ENCODE measurements at places on chromosomes 2 and 18. TPM values are rescaled to one million over a fixed set of nuclear protein-coding genes. Genes with fewer than 3 reads are reported as not detected.

DNA sequence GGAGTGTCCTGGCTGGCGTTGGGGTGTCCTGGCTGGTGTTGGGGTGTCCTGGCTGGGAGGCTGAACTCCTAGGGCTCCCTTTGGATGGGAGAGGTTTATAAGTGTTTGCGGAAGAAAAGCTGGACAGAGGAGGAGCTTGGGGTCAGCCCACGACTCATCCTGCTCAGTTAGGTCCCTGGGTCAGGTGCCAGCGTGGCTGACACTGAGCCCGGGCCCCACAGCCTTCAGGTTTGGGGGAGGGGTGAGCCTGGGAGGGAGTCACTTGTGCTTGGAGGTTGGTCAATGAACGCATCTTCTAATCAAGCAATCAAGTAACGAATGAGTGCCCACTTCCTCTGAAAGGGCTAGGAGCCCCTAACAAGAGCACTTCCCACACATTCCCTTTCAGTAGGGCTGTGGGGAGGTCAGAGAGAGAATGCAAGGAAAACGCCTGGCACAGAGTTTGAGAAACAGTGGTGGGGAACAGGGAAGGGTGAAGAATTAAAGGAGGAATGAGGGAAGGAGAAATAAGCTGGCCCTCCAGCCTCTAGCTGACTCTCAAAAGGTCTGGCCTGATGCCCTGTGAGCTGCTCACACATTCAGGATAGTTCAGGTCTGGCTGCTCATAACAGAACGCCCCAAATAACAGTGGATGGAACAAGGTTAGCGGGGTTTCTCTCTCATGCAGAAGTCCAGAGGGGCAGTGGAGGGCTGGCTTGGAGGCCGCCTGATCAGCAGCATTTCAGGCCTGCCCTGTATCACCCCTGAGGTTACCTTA lies 670 bp downstream of the KCNIP3 start:
- DNase-seq, result no peak

DNA sequence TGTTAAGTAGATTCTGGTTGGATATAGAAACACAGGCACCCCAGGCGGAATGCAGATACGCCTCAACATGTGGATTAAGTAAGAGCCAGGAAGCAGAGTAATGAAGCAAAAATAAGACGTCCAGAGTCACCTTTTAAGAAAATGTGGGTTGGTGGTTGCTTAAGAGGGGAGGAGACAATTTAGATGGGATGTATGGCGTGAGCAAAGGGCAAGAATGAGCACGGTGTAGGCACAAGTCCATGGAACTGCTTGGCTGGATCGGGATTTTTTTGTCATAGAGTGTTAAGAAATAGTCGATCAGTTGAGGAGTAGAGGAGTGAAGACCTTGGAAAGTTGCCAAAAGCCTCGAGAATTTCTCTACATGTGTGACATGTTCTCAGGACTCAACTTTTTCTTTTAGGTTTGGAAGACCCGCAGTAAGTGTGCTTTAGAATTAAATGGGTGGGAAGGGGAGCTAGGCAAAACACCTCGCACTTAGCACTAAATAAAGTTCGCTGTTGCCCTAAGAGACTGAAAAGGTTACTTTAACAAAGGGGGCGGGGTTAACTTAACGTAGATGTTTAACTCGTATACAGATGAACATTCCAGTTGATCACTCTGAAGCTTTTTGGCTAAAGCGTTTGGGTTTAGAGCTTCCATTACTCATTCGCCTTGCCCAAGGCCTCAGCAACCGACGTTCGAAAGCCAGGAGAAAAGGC lies 716 bp upstream of the SLC39A10 start:
- DNase-seq, result no peak

DNA sequence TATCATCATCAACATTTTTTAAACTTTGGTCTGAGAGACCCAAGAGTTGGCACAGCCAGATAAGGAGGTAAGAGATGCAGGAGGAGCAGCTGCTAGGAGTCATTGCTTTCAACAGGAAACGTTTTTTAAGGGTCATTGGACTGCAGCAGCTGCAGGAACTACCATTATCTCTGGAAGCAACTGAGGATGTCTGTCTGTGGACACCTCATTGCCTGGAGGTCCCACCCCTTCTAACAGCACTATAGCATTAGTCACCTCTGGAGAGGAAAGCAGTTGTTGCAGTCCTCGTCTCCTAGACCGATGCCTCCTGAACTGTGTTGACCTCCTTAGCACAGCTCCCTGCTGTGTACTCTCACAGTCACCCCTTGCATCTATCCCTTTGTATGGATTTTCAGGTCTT lies 21.5 kb upstream of the FSHR start:
- no peak for DNase-seq

GRCh38 chr2:16773080-16773713 lies 107.6 kb upstream of the CYRIA start:
- peak; percentile 62 for DNase-seq

DNA sequence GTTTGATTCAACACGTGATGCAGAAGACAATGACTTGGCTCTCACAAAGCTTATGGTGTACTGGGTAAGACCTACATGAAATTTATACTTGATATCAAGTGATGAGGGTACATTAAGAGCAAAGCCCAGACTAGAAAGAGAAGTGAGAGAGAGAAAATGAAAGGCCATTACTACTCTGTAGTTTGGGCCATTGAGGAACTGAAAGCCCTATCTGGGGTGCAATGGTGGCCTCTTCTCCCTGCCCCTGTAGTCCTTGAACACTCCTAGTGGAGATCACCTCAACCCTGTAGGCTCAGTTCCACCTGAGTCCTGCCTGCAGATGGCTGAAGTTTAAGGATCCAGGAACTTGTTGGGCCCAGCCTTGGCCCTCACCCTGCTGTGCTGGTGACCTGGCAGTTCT lies 569.8 kb upstream of the MEX3C start:
- DNase-seq, result no peak

DNA sequence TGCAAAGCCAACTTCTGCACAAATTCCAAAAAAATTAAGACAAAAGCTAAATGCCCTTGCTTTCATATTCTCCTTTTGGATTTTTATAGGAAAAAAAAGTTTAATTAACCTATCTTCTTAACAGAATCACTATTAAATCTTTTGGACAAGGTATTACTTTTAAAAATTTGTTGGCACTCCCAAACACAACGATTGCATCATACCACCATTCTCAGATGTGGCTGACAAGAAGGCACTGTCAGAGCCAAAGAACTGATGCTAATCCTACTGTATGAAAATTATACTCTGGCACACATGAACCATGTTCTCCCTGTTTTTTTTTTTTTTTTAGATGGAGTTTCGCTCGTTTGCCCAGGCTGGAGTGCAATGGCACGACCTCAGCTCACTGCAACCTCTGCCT lies 58.4 kb downstream of the NOL10 start:
- no peak for DNase-seq

- no peak for DNase-seq
Observed at GRCh38 chr2:225030203-225030602, 12.1 kb downstream of the DOCK10 start.

- DNase-seq, result no peak
Observed at GRCh38 chr2:108965540-108966289, 23.3 kb downstream of the EDAR start.

DNA sequence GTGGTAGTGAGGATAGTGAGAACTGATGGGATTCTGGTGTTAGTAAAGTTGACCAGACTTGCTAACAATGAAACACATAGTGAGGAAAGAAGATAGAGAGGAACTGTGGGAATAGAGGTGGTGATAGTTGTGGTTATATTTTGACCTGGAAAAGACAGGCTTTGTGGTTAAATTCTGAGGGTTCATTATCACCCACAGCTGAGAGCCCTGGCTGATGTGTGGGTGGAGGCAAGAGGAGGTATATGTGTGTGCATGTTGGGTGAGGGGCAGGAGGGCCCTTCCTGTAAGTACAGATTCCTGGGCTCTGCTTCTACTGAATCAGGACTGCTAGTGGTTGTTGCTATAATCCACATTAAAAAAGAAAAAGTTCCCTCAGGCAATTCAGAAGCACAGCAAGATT lies 26.2 kb upstream of the TMEM163 start:
- no peak for DNase-seq

DNA sequence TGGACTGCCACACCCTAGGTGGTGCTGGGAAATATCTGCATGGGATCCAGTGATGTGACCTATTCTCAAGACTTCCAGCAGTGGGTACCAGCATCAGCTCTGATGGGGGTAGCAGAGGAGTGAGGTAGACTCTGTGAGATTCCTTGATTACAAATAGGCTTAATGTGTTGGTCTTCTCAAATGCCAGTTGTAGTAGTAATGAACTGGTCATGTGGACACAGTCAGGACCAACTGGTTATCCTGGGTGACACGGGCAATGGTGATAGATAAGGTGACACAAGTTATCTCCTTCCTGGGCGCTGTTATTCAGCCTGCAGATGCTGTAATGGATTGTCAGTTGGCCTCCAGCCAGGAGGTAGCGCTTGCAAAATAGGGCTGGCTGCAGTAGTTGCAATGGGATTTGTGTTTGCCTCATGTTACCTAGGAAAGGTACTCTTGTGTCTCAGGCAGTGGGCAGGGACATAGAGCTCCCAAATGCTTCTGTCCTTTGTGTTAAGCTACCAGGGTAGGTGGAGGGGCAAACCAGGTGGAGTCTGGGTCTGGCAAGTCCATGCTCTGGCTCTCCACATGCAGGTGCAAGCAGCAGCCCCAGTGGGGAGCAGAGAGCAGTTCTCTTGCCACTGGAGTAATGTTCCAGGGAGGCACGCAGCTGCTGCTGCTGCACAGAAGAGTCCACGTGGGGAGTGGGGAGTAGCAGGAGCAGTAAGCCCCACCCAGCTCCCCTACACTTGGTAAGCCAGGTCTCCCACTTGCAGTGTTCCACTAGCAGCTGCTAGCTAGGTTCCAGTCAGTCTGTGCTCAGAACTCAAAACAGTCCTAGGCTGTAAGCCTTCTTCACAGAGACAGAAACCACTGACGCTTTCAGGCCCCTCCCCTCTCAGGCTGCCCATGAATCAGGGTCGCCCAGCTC lies 505.4 kb upstream of the DDX18 start:
- DNase-seq, result no peak

- no peak for DNase-seq
Observed at GRCh38 chr2:219362072-219362471, 25.6 kb downstream of the DNPEP start.

DNA sequence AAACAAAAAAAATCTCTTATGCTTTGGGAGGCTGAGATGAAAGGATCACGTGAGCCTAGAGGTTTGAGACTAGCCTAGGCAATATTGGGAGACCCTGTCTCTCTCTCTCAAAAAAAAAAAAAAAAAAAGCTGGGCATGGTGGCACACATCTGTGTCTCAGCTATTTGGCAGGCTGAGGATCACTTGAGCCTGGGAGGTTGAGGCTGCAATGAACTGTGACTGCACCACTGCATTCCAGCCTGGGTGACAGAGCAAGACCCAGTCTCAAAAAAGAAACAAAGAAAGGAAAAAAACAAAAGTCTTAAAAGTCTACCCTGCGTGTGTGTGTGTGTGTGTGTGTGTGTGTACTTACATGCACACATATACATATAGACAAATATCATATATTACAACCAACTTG lies 25.3 kb upstream of the OR6B3 start:
- no peak for DNase-seq

- no peak for DNase-seq
Observed at GRCh38 chr2:159614534-159615366, 1.6 kb downstream of the BAZ2B start.

- peak; percentile 52 for DNase-seq
Observed at GRCh38 chr2:158509928-158510797, 53.4 kb downstream of the PKP4 start.

- DNase-seq, result no peak
Observed at GRCh38 chr2:126946318-126947102, 47.8 kb downstream of the TEX51 start.

GRCh38 chr18:12391487-12392165 lies 14.6 kb upstream of the AFG3L2 start:
- peak; percentile 57 for DNase-seq

DNA sequence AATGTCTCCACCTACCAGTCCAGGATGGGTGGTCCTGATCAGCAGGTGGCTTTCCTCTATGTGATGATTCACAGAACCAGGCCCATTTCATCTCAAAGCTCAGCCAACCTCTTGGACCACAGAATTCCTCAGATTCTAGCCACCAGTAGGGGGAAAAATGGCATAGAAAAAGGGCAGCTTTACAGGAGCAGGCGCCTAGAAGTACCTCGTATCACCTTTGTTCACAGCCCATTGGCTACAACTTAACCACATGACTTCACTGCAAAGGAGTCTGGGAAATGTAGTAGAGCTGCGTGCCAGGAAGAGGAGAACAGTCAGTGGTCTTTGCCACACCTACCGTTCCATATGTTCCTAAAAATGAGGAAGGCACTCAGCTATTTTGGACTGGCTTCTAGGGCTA lies 62.8 kb upstream of the DTNA start:
- DNase-seq, result peak; percentile 30

DNA sequence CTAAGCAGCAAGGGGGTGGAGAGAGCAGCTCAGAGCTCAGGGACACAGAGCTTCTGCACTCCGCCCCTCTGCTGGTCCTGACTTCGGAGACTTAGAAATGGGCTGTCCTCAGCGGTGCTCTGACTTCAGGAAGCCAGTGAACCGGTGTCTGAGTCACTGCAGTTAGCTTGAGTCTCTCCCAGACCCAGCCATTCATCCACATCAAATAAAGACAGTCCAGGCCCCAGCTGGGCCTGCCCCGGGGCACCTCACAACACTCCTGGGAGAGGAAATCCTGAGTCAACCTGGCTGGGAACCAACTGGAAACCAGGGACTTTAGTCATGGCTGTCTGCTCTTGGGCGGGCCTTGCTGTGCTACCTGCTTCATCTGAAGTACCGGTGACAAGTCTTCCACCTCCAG lies 5.4 kb upstream of the ITGB6 start:
- peak; percentile 99 for DNase-seq

- no peak for DNase-seq
Observed at GRCh38 chr2:236728916-236729670, 159.5 kb downstream of the ACKR3 start.

GRCh38 chr2:210459880-210460279 lies 16.7 kb downstream of the LANCL1 start:
- no peak for DNase-seq

GRCh38 chr2:157995117-157995516 lies 106.6 kb upstream of the UPP2 start:
- no peak for DNase-seq

GRCh38 chr2:155733091-155733853 lies 599.2 kb downstream of the NR4A2 start:
- no peak for DNase-seq

DNA sequence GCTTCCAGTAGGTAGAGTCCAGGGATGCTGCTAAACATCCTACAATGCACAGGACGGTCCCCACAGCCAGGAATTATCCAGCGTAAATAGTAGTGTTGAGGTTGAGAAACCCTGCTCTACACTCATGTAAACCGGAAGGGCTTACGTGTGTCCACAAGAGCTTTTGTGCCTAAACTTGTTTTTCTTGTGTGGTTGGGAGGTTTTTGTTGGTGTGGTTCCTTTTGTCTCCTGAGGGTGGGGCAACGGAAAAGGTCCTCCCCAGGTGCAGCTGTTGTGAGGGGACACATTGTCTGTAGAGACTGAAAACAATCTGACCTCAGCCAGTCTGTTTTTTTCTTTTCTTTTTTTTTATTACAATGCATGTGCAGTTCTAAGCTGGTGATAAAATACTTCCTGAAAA lies 72.7 kb upstream of the MGAT5 start:
- no peak for DNase-seq

GRCh38 chr2:227007940-227008339 lies 156.1 kb downstream of the COL4A4 start:
- no peak for DNase-seq

TUBB8B gene
- total RNA-seq, result not detected

IMPA2 gene
- total RNA-seq, result 12.9 TPM

TM4SF20 gene
- total RNA-seq, result not detected

NAT8 gene
- not detected for total RNA-seq

UGT1A9 gene
- total RNA-seq, result not detected

APLF gene
- total RNA-seq, result 3.7 TPM

ABCG5 gene
- total RNA-seq, result not detected

ANKRD30BL gene
- total RNA-seq, result not detected

IL36G gene
- not detected for total RNA-seq

ICOS gene
- total RNA-seq, result not detected

GAL3ST2 gene
- not detected for total RNA-seq

PROKR1 gene
- not detected for total RNA-seq
